ENCODE measurements at places on chromosomes 2 and 18.

DNA sequence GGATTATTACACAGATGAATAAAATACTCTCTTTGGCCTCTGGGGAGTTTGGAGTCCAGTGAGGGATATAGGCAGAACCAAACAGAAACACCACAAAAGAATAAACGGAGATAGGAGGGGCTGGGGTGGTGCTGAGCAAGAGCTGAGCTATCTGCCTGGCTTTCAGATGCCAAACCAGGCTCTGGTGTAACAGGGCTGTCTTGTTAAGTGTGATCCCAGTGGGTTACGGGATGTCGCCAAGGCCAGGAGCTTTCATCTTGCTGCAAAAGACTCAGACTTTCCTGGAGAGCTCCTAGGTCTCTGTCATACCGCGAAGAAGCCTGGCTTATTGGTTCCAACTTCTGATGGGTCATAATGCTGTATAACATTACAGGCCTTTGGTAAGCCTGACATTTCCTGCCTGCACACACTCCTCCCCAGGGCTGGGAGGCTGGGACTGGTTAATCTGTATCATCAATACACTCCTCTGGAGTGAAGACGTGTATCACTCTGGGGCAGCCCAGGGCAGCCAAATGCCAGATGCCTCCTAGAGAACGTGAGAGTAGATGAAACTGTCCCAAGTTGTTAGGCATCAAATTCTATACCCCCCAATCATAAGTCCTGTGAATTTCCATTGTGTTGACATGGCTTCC, 60.5 kb downstream of the STPG4 start:
- DNase-seq, result no peak

DNA sequence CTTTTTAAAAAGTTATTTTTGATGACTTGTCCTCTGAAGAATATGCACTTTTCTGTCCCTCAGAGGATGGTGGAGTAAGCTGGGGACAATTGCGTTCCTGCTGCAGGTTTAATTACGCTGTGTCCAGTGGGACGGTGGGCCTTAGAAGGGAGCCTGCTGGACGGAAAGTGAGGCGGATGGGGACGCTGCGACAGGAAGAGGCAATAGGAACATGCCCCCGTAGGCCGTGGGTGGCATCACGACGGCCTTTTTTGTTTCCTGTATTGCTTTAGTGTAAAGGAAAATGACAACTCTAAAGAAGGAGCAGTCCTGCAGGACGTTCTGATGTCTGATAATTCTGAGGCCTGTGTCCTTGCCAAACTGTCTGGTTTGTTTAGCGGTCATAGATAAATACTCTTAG, 121.6 kb downstream of the NFATC1 start:
- peak; percentile 30 for DNase-seq

GRCh38 chr18:35512761-35513160, 15.0 kb upstream of the INO80C start:
- DNase-seq, result no peak

- no peak for DNase-seq
Measured at GRCh38 chr18:74410441-74410992, 46.6 kb downstream of the DIPK1C start.

DNA sequence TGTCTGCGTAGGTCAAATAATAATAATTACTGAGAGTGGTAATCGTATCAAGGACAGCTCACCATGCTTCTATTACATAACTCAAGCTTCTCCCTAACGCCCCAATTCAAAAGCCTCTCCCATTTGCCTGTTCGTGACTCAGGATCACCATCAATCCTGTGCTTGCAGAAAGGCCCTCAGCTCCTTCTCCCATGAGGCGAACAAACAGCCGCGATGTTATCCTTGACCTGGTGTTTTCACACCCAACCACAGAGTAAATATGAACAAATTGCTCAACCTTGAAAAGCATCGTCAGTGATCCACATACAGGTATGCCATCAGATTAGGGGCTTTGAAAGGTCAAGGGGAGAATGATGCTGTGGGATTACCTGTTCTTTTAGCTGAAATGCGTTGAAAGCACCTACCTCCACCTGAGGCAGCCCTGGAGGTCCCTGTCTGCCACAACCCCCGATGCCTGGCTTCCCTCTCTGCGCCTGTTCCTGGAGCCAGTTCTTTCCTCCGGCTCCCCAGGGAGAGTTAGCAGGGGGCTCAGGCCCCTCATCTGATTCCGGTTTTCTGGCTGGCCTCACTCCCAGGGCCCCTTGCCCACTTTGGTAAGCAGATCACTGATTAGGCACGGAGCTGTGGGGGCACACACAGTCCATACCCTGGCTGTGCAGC, 39.1 kb upstream of the ODC1 start:
- no peak for DNase-seq

DNA sequence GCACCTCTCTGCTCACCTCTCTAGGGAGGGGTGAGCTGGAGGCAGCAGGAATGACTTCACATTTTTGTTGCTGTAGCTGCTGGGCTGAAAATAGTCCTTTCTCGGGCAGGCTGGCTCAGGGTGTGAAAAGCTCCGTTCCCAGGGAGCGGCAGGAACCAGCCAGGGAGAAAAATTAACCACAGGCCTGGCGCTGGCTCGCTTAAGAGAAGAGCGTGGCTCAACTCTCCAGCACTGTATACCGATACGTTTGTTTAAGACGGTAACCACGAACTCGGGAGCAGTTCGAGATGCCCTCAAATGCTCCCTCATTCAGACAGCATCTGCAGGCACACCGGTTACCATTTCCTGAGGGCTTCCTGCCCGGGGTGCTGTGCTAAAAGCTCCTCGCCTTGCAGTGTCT, 129.6 kb downstream of the CELF4 start:
- no peak for DNase-seq

DNA sequence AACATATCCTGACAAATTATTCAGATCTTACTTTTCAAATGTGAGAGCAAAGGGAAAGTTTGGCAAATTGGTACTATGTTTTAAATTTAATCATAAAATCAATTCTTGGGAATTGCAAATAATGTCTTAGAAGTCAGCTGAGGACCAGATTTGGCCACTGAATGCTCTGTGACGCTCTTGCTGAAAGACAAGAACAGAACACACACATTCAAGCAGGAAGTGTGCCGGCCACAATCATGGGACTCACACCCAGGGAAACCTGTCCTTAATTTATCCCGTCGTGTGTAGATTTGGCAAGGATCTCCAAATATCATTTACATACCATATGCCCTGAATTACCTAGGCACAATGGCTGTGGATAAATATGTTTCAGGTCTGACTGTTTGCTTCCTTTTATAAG, 253.1 kb downstream of the TCF4 start:
- no peak for DNase-seq

GRCh38 chr2:109062145-109062858, 66.7 kb upstream of the SH3RF3 start:
- DNase-seq, result no peak

GRCh38 chr2:231172025-231172424, 26.4 kb upstream of the ARMC9 start:
- DNase-seq, result no peak

- no peak for DNase-seq
Measured at GRCh38 chr18:78547817-78548216, 431.8 kb upstream of the SALL3 start.

GRCh38 chr2:241577413-241578122, 19.0 kb downstream of the BOK start:
- no peak for DNase-seq

DNA sequence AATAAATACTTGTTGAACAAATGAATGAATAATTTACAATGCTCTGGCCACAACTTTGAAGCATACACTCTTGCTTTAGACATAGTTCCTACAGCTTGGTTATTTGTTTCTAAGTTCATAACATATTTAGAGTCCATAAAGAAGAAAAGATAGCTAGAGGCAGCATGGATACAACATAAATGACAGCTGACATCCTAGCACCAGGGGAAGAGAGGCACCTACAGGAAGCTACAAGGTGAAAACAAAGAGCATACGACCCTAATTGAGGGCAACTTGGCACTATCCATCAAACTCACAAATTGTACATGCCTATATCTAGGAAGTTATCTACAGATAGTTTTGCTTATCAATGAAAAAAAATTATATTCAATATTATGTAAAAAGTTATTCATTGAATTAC, 88.9 kb downstream of the PLEKHM3 start:
- no peak for DNase-seq

DNA sequence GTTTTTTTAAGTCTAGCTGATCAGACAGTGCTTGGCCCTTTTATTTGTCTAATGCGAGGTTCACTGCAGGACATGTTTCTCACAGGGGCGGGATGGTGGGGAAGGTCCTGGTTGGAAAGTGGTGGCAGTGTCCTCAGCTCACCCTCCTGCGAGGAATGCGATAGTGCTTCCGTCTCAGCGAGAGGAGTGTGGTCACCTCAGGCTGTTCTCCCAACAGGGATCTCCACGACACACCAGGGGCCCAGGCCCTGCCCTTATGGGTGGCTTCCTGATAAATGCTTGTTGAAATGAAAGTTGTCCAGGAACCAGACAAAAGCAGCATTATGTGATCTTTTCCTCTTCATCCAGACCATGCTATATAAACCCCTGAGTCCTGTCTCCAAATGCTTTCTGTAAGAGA, 70.1 kb downstream of the BOLA3 start:
- DNase-seq, result no peak

DNA sequence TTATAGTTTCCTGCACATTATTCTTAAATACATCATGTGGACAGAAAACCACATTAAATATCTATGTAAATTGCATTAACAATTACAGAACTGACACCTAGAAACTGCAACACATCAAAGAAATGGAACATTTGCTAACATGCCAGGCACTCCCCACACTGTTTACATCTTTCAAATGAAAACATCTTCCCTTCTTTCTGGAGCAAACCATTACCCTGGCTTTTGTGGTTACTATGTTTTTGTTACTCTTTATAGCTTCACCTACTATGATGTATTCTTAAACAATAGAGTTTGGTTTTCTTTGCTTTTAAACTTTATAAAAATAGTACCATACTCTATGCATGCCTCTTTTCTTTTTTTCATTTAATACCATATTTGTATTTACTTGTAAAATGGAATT, 1894.5 kb upstream of the CELF4 start:
- DNase-seq, result no peak

GRCh38 chr2:168948621-168949212, 47.6 kb downstream of the G6PC2 start:
- peak; percentile 18 for DNase-seq
